ENCODE measurements at places on chromosomes 7 and 10.

- no peak for DNase-seq
Measured at GRCh38 chr7:151902311-151902710, 25.4 kb upstream of the PRKAG2 start.

GRCh38 chr7:135239263-135239662 lies 5.6 kb downstream of the STRA8 start:
- no peak for DNase-seq

DNA sequence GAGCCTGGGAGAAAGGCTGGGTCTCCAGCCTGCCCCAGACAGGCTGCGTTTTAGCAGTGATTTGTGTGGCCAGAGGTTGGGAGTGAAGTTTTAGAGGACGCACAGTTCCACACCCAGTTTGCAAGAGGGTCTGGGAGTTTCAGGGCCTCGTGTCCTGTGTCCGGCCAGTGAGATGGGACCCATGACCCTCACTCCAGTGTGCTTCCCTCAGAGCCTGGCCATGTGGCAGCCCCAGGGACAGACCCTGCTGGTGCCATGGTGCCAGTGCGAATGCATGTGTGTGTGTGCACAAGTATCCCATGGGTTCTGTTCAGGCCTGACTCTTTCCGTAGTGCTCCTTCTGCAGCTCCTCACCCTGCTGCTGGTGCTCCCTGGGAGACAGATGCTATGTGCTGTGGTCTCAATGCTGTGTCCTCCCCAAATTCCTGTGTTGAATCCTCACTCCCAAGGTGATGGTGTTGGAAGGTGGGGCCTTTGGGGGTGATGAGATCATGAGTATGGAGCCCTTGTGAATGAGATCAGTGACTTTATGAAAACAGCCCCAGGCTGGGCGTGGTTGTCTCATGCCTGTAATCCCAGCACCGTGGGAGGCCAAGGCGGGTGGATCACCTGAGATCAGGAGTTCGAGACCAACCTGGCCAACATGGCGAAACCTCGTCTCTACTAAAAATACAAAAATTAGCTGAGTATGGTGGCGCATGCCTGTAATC lies 16.5 kb downstream of the ECHDC3 start:
- DNase-seq: no peak

DNA sequence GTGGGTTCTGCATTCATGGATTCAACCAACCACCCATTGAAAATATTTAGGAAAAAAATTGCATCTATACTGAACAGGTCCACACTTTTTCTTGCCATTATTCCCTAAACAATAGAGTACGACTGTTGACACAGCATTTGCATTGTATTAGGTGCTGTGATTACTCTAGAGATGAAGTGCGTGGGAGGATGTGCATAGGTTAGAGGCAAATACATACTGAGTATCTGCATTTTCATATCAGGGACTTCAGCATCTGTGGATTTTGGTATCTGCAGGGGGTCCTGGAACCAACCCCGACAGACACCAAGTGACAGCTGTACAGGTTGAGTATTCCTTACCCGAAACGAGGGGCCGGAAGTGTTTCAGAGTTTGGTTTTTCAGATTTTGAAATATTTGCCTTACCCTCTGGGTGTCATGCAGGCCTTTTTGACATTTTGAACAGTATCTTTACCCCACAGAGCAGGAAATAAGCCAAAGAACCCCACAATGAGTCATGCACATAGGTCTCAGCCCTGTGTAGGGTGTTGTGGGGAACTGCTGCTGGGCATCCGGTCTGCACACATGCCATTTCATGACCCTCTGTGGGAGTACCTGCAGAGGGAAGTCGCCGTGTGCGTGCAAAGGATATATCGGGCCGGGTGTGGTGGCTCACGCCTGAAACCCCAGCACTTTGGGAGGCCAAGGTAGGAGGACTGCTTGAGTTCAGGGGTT lies 14.5 kb downstream of the NUDT5 start:
- DNase-seq: peak; percentile 65

GRCh38 chr7:997404-998395 lies 14.7 kb downstream of the CYP2W1 start:
- no peak for DNase-seq

DNA sequence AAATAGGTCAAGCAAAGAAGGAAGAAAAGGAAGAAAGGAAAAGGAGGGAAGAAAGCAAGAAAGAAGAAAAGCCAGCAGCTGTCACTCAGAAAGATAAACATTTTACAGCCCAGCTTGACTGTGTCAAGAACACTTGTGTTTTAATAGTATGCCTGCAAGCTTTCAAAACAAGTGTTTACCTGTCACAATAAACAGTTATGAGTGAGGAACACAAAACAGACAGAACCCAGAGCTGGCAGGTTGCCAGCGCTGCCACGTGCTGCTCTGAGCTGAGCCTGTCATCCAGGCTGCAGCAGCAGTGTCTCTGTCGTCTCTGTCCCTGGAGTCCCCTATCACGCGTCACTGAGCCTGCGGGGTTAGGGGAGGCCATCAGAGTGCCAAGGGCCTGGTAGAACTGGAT lies 827.6 kb upstream of the AUTS2 start:
- DNase-seq: no peak

- DNase-seq: peak; percentile 39
Measured at GRCh38 chr7:155961241-155962190, 149.3 kb upstream of the SHH start.

DNA sequence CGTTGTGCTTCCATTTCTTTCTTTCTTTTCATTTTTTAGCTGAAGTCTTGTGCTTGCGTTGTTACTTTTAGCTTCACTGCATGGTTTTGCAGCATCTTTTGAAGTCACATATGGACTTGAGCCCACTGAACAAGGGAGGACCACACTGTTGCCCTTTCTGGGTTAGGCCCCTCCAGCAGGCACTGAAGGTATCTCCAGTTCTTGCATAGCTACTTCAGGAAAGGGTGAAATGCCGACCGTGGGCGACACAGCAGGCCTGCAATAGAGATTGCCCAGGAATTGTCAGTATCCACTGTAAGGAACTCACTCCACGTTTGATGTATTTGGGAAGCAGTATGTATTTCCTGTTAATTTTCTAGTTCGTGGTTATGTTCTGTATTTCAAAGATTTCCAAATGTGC lies 85.1 kb downstream of the WDR37 start:
- no peak for DNase-seq

- DNase-seq: no peak
Measured at GRCh38 chr10:30576641-30577040, 52.9 kb downstream of the LYZL2 start.

DNA sequence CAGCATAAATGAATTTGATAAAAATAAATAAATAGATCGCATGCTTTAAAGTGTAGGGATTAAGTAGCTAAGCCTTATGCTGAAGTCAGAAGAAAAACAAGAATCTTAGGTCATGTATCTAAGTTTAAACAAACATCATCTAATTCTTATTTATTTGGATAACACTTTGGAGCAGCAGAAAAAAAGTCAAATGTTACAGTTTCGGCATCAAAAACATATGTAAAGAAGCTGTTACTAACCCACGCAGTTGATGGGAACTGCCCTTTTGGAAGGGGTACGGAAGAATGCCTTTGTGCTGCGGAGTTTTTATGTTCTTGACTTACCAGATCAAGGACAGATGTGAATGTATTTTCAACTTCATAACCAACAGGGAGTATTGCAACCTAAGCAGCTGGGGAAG lies 37.3 kb upstream of the HABP2 start:
- no peak for DNase-seq

- no peak for DNase-seq
Measured at GRCh38 chr7:12549106-12549505, 21.4 kb upstream of the SCIN start.

- no peak for DNase-seq
Measured at GRCh38 chr10:64312876-64313275, 791.7 kb downstream of the REEP3 start.

DNA sequence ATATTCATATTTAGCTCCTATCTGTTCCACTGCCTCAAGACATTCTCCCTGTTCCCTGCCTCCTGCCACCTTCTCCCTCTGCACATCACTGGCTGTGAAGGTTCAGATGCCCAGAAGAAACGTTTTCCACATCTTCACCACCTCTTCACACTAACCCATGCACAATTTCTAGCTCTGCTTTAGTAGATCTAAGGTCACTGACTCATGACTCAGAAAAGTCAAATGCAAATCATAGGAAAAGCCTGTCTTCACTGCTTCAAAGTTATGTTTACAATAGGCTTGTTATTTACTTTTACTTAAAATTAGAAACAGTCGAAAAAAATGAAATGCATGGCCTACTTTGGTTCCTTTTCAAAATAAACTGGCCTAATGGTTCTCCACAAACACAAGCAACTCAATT lies 2.5 kb downstream of the SCRN1 start:
- DNase-seq: no peak

- no peak for DNase-seq
Measured at GRCh38 chr7:2641406-2642393, 9.9 kb downstream of the TTYH3 start.

GRCh38 chr10:69317626-69318105 lies 39.4 kb downstream of the HK1 start:
- no peak for DNase-seq

- no peak for DNase-seq
Measured at GRCh38 chr7:139643951-139644585, 120.6 kb downstream of the CLEC2L start.

DNA sequence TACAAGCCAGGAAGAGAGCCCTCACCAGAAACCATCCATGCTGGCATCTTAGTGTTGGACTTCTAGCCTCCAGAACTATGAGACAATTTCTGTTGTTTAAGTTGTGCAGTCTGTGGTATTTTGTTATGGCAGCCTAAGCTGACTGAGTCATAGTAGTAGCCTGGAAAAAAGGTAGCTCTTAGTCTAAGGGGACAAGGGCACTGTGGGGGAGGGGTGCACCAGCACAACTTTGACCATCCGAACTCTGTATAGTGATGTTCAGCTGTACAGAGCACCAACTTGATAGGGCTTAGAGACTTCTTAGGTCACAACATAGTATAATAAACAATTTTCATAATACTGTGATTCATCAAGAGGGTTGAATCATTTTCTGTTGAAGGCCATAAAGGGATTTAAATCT lies 14.3 kb downstream of the EIF4EBP2 start:
- DNase-seq: no peak

DNA sequence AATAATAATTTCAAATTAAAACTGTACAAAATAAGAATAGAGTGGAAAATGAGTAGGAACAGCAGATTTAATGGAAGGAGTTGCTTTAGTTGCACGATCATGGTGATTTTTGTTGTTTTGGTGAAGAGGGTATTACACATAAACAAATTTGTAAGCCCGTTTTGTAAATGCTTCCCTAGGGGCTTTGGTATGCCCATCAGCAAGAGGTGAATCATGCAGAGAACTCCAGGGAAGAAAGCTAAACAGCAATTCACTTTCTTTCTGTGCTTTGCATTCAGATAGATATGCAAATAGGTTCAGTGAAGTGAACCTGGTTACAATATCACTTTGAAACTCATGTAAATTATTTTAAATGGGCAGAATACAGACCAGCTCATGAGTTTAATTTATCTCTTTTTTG lies 422.2 kb upstream of the MTPN start:
- DNase-seq: no peak

DNA sequence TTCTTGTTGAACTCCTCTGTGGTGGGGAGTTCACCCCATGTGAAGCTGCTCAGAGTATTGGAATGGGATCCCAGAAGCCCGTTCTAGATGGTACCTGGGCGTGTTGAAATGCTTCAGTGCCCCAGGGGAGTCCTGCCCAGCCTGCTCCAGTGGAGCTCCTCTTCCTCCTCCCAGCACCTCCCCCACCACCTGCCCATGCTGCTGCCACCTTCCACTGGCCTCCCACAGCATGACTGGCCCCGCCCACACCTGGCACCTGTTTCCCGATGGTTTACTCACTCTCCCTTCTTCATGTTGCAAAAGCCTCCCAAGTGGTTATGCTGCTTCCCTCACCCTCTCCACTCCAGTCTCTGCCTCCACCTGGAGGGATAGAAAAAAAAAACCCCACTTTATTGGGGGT lies 32.2 kb upstream of the PCBD1 start:
- no peak for DNase-seq

DNA sequence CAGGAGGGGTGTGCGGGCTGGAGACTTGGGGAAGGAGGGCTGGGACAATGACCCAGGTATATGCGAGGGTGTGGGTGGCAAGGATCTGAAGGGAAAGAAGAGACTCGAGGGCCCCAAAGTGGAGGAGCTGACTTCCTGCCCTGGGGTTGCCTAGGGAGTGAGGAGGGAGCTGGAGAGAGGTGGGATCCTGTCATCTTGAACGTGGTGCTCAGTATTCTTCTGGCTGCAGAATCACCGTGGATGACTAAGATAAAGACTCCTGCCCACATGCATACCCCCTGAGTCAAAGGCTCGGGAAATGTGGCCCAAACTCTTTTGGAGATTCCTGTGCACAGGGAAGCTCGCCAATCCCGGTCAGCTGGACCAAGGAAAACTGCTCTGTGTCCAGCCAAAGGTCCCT lies 31.2 kb downstream of the COL17A1 start:
- DNase-seq: no peak

DNA sequence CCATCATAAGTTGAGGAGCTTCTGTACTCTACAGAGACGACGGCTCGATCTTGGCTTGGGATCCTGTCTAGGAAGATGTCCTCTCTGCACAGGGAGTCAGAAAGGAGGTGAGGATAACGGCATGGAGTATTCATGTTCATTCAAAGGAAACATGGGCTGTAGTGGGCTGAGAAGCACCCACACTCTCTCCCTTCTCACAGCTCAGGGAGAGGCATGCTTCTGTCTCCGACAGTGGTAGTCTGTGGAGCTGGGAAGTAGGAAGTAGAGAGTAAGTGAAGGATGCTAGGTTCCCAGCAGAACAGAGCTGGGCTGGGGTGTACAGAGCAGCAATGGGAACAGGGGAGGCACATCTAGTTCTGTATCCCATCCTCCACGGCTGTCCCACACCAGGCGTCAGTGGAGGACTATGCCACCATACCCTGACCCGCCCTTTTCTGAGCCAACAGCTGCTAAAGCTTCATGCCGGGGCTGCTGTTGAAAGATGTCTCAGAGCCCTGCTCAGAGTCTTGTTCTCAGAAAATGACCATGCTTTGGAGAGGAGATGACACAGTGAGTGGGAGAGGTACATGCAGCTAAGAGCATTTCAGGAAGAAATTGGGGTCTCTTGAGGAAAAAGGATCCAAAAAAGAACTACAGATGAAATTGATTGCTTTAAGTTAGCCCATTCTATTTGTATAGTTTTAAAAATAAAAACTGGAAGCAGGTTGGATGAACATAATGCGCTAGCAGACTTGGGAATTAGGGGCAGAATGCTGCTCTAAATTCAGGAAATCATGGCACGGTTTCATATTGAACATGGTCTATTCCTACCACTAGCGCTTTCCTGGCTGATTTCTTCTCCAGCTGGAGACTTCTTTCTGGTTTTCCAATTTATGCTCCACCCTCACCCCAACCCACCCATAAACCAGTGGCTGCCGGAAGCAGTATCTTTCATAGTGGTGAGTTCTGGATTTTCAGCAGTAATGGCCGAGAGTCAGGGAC lies 138.6 kb downstream of the CHN2 start:
- no peak for DNase-seq

GRCh38 chr10:9786101-9786500 lies 1231.6 kb upstream of the CELF2 start:
- no peak for DNase-seq
